Urinary bladder (tissue), 4 donors: ENCODE measurements at places on chromosomes 7 and 10. TPM values are rescaled to one million over a fixed set of nuclear protein-coding genes. Genes with fewer than 3 reads are reported as not detected.

The MYOZ1 gene
- 11.5 TPM for total RNA-seq

The ZNF138 gene
- total RNA-seq: 38.1 TPM

The OTUD1 gene
- 13.5 TPM for total RNA-seq

The STEAP2 gene
- 31.4 TPM for total RNA-seq

The PON1 gene
- total RNA-seq: not detected

The CYP2C19 gene
- not detected for total RNA-seq

The PIK3CG gene
- 12.1 TPM for total RNA-seq

The IRF5 gene
- total RNA-seq: 5.3 TPM

The CACNA2D1 gene
- 89.1 TPM for total RNA-seq
